ENCODE measurements at places on chromosomes 3 and 15.

- DNase-seq, result no peak
Measured at GRCh38 chr3:14153663-14154062, 24.7 kb downstream of the XPC start.

- DNase-seq, result no peak
Measured at GRCh38 chr15:60191821-60192220, 187.7 kb downstream of the FOXB1 start.

DNA sequence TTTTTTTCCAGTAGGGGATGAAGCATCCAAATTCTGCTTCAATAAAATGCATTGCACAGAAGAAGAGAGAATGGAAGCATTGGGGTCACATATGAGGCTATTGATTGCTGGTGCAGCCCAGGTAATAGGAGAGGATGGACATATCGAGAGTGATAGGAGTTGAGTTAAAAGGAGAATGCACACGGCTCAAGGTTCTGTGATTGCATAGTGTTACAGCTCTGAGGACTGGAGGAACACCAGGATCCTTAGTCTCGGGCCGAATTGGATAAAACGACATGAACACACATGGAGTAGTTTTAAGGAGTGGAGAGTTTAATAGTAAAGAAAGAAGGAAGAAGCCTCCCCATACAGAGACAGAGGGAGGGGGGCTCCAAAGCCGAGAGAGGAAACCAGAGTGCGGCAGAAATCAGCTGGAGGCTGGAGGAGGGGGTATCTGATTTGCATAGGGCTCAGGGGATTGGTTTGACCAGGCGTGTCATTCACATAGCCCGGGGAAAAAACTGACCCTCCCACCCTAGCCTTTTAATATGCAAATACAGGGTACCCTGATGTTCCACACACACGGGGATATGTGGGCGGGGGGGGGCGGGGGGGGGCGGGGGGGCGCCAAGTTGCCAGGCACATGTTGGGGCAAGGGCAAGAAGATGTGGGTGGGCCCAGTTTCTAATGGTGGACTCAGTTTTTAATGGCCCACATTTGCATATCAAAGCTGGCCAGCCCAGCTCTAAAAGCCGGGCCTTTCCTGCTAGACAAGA is 156.9 kb downstream of the AGBL1 start:
- DNase-seq, result no peak

DNA sequence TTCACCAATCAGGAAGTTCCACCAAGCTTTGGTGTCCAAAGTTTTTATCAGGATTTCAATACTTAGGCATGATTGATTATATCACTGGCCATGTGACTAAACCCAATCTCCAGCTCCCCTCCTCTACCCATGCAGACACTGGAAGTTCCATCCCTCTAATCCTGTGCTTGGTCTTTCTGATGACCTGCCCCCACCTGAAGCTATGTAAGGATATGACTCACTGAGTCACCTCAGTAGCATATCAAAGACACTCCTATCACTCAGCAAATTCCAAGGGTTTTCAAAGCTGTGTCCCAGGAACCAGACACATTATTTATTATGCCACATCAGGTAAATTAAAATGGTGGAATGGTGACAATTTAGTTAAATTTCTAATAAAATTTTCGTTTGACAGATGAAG is 158.9 kb downstream of the TAFA4 start:
- no peak for DNase-seq

GRCh38 chr3:122938783-122939425 is 88.7 kb downstream of the SEMA5B start:
- no peak for DNase-seq

- DNase-seq, result no peak
Measured at GRCh38 chr3:53062905-53063304, 17.0 kb upstream of the SFMBT1 start.

GRCh38 chr3:186532598-186533072 is 11.5 kb downstream of the CRYGS start:
- no peak for DNase-seq

DNA sequence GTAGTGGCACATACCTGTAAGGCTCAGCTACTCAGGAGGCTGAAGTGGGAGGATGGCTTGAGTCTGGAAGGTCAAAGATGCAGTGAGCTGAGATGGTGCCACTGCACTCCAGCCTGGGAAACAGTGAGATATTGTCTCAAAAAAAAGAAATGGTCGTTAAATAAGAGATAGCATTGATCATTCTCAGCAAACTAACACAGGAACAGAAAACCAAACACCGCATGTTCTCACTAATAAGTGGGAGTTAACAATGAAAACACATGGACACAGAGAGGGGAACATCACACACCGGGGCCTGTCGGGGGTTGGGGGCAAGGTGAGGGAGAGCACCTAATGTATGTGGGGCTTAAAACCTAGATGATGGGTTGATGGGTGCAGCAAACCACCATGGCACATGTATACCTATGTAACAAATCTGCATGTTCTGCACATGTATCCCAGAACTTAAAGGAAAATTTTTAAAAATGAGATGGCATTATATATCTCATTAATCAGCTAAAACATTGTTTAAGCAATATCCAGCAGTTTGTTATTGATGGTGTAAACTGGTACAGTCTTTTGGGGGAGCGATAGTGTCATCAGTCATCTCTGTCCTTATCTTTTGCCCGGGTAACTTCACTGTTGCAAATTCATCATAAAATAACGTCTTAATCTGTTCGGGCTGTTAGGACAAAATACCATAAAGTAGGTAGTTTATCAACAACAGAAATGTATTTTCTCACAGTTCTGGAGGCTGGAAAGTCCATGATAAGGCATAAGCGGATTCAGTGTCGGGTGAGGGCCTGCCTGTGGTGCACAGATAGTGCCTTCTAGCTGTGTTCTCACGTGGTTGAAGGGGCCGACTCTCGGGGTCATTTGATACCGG is 1.7 kb upstream of the MAN2A2 start:
- no peak for DNase-seq

GRCh38 chr3:23775254-23775909 is 30.4 kb upstream of the UBE2E1 start:
- no peak for DNase-seq

DNA sequence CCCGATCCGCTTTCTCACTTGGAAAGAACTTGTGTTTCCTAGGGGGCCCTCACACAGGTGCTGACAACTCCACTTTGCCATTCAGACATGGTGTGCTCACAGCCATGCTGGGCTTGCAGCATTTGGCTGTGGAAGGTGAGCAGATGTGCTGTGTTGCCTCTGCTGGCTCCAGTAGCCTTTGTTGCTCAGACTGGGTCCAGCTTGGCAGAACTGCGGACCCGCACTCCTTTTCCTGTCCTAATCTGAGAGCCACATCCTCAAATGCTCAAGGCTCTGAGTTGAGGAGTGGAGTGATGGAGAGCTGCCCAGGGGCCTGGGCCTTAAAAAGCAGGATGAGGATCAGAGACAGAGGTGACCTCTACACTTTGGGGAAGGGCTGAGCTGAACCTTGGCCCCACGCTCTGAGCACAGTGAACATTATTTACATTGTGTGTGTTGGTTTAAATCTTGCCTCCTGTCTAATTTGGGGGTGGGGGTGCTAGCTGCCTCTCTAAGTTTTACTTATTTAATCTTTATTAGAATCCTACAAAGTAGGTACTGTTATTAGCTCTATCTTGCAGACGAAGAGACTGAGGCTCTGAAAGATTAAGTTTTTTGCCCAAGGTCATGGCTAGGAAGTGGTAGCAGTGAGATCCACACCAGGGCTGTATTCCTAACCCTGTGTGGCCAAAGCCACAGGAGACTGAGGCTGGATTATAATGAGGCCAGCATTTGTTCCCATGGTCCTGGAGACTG is 17.2 kb downstream of the ACOX2 start:
- DNase-seq, result no peak

- no peak for DNase-seq
Measured at GRCh38 chr15:63461230-63461985, 43.0 kb upstream of the USP3 start.

GRCh38 chr15:35329521-35329961 is 216.4 kb downstream of the DPH6 start:
- DNase-seq, result no peak

DNA sequence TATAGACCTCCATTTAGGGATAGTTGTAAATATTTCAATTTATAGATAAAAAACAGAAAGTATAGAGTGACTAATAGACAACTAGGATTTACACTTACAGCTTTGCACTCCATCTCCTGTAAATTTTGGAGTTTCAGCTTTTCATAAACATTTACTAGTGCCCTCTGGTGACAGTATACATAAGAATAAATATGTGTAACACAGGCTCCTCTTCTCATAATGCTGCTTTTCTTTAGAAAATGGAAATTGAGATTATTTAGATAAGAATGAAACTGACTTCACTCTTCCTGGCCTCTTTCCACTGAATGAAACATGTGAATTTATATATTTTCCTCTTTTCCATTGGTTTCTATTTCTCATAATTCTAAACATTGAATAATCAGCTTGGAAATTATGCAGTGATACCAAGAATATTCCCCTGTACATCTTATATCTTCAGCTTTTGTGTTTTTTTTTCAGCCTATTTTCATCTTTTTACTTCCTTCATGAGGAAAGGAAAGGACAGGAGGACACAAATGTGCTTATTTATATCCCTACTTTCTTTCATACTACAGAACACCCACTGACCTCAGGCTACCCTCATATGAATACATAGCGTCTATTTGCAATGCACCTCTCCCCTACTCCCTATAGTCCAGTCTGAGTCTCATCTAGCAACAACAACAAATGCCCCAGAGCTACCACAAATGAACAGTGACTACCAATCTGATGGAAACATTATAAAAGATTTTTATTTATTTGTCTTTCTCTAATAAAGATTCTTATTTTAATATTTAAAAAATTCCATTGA is 103.1 kb upstream of the CCDC39 start:
- no peak for DNase-seq

DNA sequence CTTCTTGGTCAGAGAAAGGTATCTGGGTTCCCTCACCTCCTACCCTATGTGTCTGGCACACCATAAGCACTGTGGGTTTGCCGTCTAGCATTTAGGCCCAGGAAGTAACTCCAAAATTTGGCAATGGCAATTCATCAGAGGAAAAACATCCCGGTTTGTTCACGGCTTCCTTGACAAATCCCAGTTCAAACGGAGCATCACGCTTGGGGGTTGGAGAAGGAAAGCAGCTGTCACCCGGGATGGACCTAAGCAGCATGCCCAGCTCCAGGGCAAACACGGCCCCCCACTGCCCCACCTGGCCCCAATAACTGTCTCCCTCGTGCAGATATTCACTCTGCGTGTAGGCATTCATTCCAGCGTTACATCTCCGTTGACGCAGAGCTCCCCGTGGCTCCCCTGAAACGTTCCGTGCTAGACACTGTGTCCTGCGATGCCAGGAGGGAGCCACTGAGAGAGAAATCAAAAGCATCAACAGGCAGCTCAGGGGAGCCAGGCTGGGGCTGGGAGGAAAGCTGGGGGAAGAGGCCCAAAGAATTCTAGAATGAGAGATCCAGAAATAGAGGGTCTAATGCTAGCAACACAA is 41.4 kb downstream of the NTRK3 start:
- no peak for DNase-seq

GRCh38 chr3:125179143-125179883 is 33.2 kb downstream of the SLC12A8 start:
- DNase-seq, result no peak

All from central memory CD4-positive, alpha-beta T cell (primary cell).